ENCODE measurements at places on chromosomes 16 and 17.

GRCh38 chr17:29433541-29433940 is 43.4 kb downstream of the TAOK1 start:
- no peak for DNase-seq

DNA sequence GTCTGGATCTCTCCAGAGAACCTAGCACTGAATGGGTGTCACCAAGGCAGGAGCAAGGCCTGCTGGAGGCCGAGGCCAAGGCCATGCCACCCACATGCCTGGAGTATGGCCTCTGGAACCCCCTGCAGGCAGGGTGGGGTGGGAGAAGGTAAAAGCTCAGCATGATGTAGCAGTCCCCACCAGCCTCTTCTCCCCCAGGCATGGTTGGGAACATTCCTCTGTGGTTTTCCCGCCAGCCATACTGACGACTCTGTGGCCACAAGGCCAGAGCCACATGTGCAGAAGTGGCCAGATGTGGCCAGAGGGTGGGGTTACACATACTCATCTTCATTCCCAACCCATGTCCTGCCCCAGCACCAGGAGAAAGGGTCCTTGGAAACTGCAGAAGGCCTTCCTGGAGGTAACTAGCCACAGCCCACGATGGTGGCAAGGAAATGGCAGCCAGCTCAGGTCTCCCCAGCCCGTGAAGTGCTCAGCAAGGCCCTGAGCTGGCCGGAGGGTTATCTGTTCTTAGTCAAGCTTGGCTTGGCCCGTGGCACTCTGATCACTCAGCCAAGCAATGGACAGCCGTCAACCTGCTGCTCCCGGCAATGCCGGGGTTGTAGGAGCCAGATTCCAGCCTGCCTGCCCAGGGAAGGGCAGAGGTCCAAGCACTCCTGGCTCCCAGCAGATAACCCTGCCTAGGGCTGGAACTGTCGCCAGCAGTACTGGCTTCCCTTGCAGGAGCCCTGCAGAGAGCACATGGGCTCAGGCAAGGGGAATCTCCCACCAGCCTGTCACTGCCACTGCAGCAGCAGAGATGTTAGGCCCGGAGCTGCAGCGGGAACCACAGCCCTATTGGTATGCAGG is 26.1 kb downstream of the HDAC5 start:
- no peak for DNase-seq

DNA sequence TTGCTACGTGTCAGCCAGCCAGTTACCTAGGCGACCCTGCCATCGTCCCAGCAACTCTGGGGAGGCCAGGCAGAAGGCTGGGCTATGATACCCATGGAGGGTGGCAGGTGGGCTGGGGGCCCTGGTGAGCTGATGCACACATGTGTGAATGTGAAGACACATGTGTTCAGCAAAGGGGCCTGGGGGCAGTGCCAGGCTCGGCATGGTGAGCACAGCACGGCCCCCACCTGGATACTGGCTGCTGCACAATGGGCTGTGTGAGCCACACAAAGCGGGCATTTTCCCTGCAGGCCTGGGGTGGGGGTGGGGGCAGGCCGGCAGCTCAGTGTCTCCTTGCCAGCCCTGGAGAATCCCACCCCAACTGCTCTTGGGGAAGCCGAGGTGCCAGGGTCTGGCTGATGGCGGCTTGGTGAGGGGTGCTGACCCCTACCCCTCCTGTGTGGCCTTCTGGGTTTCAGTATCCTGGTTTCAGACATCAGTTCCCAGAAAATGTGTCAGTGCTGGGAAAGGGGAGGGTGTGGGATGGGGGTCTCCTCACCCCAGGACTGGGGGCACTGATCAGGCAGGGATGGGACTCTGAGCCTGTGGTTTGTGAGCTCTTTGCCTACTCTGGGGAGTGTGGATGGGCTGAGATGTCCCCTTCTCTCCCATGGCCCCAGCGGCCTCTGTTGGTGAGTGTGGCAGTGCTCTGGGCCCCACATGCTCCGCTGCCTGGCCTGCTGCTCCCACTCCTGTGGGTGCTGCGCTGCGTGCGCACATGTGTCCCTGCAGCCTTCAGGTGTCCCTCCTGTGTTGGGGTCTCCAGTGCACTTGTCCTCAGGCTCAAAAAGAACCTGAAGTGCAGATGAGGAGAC is 5.1 kb downstream of the LLGL1 start:
- DNase-seq, result no peak

DNA sequence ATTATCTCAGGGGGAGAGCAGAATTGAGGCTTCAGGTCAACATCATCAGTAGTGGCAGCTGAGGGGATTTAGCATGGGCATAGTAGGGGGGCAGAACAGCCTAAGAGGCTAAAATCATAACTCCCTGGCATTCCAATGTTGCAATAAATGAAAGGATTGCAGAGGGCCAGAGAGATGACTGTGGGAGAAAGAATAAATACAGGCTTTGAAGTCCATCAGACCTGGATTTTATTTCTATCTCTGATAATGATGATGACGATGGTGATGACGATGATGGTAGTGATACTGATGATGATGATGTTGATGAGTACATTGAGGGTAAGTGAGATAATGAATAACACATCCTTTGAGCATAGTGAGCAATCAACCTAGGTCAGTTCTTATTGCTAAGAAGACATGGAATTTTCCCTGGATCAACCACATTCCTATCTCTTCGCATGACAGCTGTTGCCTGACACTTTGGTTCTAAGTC is 107.4 kb upstream of the CDH11 start:
- no peak for DNase-seq

DNA sequence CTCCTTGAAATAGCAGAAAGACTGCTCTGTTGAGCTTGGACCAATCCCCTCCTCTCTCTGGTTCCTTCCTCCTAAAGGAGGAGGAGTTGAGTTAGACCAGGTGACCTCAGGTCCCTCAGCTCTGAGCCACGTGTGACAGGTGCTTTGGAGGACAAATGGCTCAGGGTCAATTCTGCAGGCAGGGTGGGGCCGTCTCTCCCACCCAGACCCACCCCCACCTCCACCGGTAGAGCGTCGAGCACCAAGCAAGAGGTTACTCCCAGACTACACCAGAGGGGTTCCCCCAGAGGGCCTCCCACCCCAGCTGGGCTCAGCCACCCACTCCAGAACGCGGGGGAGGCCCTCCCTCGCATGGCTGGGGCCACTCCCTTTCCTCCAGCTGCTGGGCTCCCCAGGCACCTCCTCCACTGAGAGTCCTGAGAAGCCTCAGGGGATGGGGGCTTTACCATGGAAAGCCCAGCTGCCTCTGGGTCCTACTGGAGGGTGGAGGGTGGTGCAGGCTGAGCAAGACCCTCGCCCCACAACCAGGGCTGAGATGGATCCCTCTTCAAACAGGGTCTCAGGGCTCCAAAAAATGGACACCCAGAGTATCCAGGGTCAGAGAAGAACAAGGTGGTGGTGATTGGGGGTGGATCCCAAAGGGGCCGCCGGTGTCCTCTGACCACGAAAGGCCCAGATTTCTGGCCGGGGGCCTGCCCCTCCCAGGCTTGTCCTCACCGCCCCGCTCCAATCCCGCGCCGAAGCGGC is 7.6 kb downstream of the MYO1C start:
- DNase-seq, result no peak

- DNase-seq, result no peak
Observed at GRCh38 chr16:11950388-11950787, 8.5 kb upstream of the NPIPB2 start.

DNA sequence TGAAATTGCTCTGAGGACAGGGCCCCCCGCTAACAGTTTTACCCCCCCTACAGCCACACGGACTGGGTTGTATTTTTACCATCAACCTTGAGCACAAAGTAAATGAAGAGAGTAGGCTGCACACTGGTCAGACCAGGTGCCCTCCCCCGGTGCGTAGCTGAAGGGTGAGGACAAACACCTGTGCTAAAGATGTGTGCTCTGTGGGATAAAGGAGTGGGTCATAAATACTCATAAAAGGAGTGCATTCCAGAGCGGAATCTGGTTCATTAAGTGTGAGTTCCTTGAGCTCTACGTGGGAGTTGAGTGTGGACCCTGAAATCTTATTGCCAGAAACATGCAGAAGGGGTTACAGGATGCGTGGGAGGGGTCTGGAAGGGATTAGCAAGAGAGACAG is 217.0 kb downstream of the CCDC182 start:
- DNase-seq, result no peak

- no peak for DNase-seq
Observed at GRCh38 chr17:28267720-28268609, 51.0 kb upstream of the TMEM97 start.

GRCh38 chr16:2845116-2845515 is 12.9 kb downstream of the PRSS22 start:
- DNase-seq, result no peak

DNA sequence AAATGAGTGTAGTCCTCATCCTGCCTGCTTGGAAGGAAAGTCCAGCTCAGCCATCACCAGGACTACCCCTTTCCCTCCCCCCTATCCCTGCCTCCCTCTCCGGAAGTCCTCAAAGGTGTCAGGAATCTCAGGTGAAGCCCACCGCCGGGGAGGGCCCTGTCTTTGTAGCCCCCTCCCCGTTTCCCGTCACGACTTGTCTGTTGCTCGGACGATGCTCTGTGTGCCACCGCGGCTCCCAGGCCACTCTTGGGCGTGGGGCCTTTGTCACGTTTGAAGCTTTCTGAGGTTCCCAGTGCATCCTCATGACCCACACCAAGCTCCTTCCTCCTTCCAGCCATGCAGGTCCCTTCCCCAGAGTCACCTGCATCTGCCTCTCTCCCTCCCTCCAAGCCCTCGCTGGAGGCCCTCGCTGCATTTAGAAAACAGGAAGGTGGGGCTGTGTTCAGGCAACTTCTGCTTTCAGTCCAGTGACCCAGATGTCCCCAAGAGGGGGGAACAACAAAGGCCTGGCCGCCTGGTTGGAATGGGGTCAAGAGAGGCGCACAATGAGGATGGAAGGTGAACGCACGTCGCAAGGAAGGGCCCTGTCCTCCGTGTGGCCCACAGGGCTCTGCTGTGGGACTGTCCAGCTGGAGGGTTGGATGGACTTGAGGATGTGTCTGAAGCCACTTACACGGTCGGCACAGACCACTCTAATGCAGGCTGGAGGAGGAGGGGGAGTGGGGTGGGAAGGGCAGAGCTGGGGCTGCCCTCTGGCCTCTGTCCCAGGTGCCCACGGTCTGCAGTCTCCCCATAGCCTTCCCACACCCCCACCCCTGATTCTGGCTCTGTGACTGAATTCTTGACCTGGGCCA is 59.9 kb downstream of the OR1D5 start:
- DNase-seq, result no peak

DNA sequence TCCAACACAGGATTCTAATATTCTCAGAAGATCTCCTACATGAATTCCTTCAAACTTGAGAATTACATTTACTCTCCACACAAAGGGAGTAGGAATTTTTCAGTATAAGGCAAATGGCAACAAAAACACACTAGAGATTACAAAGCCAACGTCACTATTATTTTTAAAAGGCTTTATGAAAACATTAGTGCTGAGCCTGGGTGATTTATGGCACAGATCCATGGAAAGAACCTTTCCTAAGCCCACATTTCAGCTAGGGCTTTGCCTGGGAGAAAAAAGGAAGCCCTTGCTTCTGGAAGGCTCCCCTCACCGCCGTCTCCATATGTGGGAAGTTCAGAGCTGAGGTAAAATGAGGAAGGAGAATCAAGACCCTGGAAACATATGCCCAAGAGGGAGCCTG is 499.4 kb upstream of the HSBP1 start:
- DNase-seq, result no peak

GRCh38 chr17:76405967-76406647 is 21.7 kb downstream of the SPHK1 start:
- no peak for DNase-seq

DNA sequence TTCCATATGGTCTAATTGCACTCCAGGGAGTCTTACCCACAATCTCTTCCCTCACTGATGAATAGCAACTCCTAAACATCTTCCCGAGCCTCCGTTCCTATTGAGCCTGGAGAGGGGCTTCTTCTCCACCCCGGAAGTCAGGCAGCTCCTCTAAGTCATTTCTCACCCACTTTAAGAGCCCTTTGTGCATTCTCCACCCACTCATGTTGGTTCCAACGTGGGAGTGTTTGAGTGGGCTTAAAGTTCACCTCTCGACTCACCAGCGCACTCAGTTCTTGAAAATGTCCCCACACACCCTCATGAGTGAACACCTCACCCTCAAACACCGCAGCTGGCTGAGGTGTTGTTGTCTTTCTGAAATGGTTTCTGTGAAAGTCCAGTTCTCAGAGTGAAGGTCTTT is 67.6 kb downstream of the TMEM114 start:
- DNase-seq, result no peak

DNA sequence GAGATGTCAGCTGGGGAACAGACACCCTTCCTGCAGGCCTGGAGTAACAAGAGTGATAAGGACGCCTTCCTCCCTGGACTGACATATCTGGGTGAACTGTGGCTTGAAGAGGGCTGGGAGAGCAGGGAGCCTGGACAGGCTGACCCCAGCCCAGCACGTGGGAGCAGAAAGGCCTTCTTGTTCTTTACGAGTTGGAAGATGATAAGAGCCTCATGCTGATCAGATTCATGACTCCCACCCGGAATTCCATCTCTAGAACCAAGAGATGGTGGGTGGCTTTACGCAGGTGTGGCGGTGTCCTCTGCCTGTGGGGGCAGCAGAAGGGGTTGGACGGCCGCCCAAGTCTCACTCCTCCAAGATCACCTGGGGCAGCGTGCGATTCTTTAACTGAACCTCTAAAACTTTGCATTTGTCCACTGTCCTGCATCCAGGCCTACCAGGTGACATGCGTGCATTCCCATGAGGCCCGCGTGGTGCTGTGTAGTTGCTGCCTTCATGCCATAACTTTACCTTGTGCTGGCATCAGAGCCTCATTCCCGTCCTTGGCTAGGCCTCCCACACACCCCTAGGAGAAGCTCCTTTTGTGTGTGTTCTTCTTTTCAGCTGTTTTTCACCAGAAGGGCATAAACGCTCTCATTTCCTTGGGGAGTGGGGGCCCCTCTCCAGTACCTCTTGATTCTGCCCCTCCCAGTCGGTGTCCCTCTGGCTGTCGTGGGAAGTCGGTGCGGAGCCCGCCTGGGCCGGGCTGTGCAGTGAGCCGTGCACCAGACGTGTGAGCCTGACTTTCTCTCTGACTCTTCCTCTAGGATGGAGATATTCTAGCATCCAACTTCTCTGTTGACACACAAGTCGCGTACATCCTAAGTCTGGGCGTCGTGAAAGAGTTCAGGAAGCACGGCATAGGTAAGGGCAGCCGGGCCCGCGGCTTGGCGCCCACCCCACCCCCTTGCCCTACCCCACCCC is 13.3 kb downstream of the C16orf90 start:
- DNase-seq, result no peak

DNA sequence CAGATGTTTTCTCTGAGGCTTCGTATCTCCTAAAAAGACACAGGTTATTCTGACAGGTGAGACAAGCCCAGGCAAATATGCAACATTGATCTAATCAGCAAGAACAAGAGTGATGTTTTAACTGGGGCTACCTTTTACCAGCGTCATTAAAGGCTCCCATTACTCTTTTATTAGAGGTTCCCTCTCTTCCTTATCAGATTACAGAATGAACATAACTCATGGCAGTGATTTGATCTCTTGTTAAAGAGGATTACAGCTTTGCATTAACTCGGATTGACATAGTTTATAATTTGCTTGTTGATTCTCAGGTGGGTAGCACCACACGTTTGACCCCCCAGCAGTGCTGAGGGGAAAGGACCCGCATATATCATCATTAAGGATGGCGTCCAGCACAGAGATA is 90.5 kb downstream of the AATF start:
- DNase-seq, result no peak

DNA sequence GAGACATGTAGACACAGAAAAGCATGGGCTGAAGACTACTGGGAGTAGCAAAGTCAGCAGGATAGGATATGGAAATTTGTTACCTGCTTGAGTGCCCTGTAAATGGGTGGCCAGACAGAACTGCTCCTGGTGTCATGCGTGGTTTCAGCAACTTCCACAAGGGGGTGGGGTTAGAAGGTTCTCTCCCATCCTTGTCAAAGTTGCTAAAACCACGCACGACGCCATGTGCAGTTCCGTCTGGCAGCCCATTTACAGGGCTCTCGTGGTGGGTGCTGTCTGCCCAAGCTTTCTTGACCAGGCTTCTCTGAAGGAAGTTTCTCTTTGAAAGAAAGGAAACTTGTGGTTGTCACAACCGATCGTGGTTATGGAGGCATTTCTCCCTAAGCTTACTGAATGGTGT is 6.9 kb upstream of the DBNDD1 start:
- DNase-seq, result no peak

Data from non-pigmented ciliary epithelial cell (primary cell).